ENCODE measurements at places on chromosomes 1 and 21.

- no peak for DNase-seq
Measured at GRCh38 chr1:164712131-164713036, 153.4 kb downstream of the PBX1 start.

DNA sequence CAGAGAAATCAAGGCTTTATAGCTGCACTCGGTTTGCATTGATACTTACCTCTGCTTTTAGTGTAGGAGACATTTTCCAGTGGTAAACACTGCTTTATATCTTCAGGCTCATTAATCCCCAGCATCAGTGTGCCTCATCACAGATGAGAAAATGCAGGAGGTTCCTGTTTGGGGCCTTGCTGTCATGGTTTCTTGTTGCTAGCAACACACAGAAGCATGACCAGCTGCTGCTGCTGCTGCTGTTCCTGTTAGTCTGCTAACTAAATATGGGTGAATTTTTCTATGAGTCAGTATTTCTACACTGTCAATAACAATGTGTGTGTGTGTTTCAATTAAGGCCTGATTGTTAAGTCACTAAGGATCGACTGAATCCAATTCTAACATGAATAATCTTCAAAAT lies 85.8 kb upstream of the RGS1 start:
- DNase-seq = no peak

- no peak for DNase-seq
Measured at GRCh38 chr1:94031154-94031553, 89.8 kb downstream of the ABCA4 start.

GRCh38 chr1:233328142-233328921 lies 808 bp downstream of the MAP3K21 start:
- no peak for DNase-seq

GRCh38 chr1:71835442-71835813 lies 446.9 kb downstream of the NEGR1 start:
- DNase-seq = no peak

DNA sequence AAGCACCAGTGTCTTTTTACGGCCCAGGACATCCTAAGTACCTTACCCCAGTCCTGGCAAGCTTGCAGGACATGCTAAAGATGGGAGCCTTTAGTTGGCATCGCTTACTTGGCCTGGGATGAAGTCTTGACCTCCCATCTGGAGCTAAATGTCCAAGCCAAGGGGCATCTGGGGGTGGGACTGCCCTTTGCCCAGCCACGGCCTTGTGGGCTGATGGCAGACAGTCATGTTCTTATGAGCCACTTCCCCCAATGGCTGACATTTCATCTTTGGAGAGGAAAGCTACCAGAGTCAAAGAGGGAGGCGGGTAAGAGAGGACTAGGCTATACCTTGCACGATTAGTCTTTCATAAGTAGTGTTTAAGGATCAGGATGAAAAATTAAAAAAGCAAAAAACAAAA lies 32.2 kb downstream of the OPTC start:
- no peak for DNase-seq

- DNase-seq = no peak
Measured at GRCh38 chr1:239417221-239417620, 30.9 kb downstream of the CHRM3 start.

GRCh38 chr1:58573705-58574591 lies 3.1 kb downstream of the TACSTD2 start:
- DNase-seq = no peak

GRCh38 chr1:33317354-33317753 lies 3.5 kb downstream of the A3GALT2 start:
- no peak for DNase-seq

- no peak for DNase-seq
Measured at GRCh38 chr1:227771771-227772170, 36.5 kb downstream of the SNAP47 start.

GRCh38 chr1:86447198-86447790 lies 21.4 kb upstream of the CLCA1 start:
- DNase-seq = peak; percentile 84

DNA sequence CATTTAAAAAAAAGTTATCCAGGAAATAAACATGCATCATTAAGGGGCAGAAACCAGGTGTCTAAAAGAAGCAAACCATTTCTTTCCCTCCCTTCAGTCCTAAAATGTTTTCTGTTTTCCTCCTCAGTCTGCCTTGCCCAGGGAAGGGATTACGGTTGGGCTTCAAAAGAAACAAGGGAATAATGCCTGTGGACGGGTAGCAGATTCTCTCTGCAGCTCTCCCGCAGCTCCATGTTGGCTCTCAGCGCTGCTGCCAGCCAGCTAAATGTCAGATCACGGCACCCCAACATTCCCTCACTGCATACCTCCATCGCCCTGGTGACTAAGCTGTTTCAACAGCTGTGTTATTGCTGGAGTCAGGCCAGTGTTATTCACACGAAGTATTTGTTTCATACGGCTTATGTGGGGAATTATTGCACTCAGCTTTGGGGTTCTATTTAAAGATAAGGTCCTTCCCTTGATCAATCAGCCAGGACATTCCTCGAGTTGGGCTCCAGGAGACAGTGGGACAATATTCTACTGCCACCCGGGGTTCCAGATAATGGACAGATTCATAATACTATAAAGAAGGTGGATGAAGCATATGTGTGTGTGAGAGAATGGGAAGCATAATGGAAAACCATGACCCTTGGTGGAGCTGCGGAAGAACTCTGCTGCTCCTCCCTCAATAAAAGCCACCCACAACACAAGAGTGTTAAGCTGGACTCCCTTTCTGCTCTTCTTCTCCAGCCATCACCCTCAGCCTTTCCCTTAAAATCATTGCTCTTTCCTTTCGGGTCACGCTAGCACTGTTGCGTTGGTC lies 58.2 kb downstream of the WLS start:
- DNase-seq = no peak

GRCh38 chr1:242002072-242002471 lies 3.2 kb upstream of the MAP1LC3C start:
- no peak for DNase-seq

DNA sequence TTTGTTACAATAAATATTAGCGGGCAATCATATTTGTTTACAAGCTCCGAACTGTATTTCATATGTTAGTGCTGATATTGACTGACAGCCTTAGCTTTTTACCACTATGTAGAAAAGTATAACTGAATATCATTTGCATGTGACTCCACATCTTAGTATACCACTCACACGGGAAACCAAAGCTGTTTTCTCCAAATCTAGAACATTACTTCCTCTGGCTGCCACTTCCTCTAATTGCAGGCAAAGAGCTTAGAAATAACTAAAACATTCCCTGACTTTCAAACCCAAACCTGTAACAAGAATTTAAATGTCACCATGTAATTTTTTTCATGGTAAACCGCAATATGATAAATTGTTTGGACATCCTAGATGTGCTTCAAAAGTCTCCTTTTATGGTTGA lies 174.7 kb downstream of the LBR start:
- DNase-seq = no peak

- no peak for DNase-seq
Measured at GRCh38 chr1:183961132-183961531, 76.4 kb downstream of the COLGALT2 start.

GRCh38 chr21:44583800-44584147 lies 3.4 kb upstream of the KRTAP10-5 start:
- no peak for DNase-seq

GRCh38 chr1:230870916-230871315 lies 2.6 kb upstream of the C1orf198 start:
- DNase-seq = no peak

- DNase-seq = no peak
Measured at GRCh38 chr1:186404454-186405051, 28.9 kb downstream of the ODR4 start.

GRCh38 chr1:214018386-214019268 lies 30.9 kb downstream of the PROX1 start:
- no peak for DNase-seq

GRCh38 chr1:160646180-160646579 lies 664 bp downstream of the SLAMF1 start:
- no peak for DNase-seq

DNA sequence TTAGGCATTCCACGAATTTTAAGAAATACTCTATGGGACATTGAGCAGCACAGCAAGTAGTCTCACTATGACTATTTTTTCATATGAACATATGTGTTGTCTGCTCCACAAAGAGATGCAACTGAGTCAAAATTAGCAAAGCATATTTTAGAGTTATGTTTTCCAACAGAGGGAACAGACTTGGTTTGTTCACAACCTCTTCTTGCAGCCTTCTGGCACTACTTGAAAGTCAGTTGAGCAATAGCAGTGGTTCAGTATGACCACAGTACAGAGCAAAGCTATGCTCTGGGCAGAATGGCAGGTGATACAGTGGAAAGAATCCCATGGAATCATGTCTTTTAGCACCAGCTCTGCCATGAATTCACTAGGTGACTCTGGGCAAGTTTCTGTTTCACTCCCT lies 5.2 kb downstream of the CCN1 start:
- no peak for DNase-seq

GRCh38 chr1:113141650-113142473 lies 68.9 kb downstream of the LRIG2 start:
- no peak for DNase-seq

- no peak for DNase-seq
Measured at GRCh38 chr1:165075725-165076370, 280.7 kb downstream of the LMX1A start.

- DNase-seq = no peak
Measured at GRCh38 chr1:182139496-182139895, 78.0 kb upstream of the ZNF648 start.

- DNase-seq = no peak
Measured at GRCh38 chr1:203539831-203540546, 46.0 kb downstream of the OPTC start.

- no peak for DNase-seq
Measured at GRCh38 chr1:235920596-235921375, 54.1 kb upstream of the LYST start.

DNA sequence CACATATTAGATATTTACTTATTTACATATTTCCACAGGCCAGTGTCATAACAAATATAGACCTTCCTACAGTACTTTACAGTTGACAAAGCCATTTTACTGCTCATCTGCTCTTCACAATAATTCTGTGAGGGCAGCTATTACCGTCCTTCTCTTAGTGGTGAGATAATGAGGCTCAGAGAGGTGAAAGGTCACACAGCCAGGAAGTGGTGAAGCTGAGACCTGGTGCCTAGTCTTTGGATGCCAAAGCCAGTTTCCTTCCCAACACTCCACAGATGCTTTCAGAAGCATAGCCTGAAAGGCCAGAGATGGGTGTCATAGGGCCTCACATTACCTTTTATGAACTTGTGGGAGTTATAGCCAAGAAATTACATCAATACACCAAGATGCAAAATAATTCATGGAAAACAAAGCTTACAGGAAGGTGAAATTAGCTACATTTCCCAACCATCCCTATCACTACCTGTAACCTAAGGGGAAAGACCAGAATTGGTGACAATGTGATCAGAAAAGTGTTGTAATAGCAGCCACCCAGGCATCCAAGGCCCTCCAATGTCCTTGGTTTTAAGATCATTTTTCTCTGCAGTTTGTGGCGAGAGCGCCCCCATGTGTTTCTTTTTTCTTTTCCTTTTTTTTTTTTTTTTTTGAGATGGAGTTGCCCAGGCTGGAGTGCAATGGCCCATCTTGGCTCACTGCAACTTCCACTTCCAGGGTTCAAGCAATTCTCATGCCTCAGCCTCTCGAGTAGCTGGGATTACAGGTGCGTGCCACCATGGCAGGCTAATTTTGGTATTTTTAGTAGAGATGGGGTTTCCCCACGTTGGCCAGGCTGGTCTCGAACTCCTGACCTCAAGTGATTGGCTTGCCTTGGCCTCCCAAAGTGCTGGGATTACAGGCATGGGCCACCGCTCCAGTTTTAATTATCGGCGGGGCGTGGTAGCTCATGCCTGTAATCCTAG lies 26.5 kb upstream of the RPL11 start:
- no peak for DNase-seq

- no peak for DNase-seq
Measured at GRCh38 chr1:28329395-28330153, 734 bp downstream of the MED18 start.

GRCh38 chr1:12764016-12764415 lies 9.5 kb upstream of the PRAMEF12 start:
- DNase-seq = no peak

- DNase-seq = peak; percentile 81
Measured at GRCh38 chr1:178137238-178137637, 43.3 kb downstream of the RASAL2 start.

DNA sequence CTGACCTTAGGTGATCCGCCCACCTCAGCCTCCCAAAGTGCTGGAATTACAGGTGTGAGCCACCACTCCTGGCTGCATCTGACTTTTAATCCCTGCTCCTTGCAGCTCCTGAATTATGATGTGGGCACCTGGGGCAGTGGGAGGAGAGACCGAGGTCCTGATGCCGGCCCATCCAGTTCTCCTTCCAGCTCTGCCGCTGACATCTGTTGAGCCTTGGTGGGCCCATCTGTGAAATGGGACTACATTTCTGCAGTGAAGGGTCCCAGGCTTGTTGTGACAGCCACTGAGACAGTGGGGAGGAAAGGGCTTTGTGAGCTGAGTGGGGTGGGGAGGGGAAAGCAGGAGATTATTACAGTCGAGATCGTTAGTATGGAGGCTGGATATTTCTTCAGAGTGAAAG lies 11.8 kb downstream of the PLA2G2F start:
- no peak for DNase-seq

GRCh38 chr1:74531796-74532195 lies 19.4 kb upstream of the LRRC53 start:
- DNase-seq = no peak

DNA sequence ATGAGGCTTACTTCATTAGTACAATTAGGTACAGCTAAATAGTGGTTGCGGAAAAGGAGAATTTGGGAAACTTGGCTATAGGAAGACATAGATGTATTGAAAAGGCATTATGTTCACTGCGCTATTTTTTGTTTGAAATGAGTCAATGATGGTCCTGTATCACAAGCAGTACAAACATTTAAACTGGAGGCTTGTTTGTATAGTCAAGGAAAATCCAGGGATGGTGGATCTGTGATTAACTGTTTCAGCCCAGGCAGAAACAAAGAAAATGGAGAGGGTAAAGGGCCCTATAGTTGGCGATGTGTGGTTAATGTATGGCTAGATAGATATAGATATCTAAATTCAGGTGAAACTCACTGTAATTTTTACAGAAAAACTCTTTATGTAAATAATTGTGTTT lies 79.9 kb downstream of the CLIC4 start:
- no peak for DNase-seq

DNA sequence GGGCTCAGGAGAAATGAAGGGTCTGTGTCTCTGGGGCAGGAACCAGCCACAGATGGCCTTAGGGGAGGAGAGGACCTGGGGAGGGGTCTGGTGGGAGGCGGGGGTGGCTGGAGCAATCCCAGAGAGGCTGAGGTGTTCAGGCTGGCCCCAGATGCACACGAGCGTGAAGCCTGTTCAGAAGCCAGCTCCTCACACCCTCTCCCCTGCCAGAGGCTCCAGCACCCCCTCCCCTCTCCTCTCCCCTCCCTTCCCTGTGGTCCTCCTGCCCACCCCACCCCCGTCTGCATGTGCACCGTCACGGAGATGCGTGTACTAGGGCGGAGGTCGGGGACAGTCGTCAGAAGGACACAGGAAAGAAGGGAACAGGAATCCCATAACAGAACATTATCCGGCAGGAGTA lies 115.0 kb upstream of the COL6A1 start:
- no peak for DNase-seq

DNA sequence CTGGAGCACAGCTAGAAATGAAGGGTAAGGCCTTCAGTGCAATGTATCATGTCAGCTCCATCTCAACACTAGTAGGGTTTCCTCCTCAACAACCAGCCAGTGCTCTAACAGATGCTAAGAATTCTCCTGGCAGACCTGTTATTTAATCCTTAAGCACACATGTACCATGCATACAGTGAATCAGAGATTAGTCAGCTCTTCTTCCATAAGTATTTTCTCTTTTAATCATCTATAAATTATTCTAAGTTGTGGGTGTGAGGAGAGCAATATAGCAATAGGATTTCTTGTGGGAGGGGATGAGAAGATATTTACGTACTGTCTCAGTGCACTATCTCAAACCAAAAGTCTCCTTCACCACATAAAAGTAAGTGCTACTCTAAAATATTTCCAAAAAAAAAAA lies 95.3 kb downstream of the COP1 start:
- no peak for DNase-seq

All from hippocampal formation (tissue), 2 donors.